ENCODE measurements at places on chromosomes 3 and 15.
A peak's percentile ranks its signal among the peaks of the same experiment; 100 is the strongest.

DNA sequence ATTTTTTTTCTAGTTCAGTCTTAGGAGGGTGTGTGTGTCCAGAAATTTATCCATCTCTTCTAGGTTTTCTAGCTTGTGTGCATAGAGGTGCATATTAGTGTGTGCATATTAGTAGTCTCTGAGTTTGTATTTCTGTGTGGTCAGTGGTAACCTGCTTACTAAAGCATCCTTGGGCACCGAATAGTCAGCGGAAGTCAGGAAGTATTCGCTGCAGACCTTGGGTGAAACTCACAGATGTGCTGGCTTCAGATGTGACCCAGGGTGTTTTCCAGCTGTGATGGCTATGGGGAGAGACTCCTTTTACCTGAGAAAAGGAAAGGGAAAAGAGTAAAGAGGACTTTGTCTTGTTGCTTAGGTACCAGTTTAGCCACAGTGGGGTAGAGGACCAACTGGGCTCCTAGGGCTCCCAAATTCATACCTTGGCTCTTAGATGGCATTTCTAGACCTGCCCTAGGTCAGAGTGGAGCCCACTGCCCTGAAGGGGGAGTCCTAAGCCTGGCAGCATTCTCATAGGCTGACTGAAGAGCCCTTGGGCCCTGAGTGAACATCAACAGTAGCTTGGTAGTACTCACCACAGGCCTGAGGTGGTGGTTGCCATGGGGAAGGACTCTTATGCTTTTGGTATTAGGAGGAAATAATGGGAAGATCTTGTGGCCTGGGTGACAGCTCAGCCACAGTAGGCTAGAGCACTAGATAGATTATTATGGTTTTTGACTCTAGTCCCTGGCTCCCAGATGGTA lies 286.0 kb upstream of the ZPLD1 start:
- DNase-seq, result no peak

DNA sequence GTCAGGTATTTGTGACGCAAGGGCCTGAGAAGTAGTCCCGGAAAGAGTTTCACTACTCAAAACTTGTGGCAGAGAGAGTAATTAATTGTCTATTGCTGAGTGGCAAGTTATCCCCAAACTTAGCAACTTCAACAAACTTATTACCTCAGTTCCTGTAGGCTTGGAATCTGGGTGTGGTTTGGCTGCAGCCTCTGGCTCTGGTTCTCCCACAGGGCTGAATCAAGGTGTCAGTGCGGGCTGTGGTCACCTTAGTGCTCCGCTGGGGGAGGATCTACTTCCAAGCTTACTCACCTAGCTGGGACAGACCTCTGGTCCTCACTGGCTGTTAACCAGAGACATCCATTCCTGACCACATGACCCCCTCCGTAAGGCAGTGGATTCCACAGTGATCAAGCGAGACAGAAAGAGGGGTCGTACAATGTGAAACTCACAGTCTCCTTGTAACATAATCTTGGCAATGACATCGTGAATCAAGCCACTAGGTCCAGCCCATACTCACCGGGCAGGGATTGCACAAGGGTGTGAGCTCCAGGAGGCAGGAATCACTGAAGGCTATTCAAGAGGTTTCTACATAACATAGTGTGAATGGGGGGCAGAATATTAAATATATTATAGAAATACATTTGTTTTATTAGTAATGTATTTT lies 138.3 kb downstream of the RYR3 start:
- no peak for DNase-seq

GRCh38 chr15:92541291-92542200 lies 114.0 kb downstream of the FAM174B start:
- DNase-seq, result no peak

DNA sequence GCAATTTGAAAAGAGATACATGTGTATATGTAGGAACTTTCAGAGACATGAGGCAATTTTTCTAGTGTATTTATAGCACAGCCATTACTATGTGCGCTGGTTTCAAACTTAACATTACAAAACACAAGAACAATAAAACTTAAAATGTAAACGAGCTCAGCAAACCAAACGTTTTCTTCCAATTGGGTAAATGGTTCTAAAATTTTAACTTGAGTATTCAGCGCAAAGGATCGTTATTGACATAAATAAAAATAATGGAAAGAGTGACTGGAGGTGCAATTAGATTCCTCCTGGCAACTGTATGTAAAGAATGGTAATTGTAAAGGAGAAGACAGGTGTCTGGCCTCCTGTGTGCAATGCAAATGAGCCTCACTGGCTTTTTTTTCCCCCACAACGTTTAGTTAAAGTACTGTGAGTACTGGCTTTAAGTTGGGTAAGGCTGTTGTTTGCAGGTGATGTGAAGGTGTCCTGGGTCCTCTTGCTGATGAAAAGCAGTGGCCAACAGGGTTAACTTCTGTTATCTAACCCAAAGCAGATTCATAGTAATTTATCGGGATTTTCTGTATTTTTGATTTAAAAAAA lies 14.1 kb upstream of the GADL1 start:
- peak; percentile 22 for DNase-seq

GRCh38 chr3:145754605-145755289 lies 406.2 kb downstream of the PLOD2 start:
- no peak for DNase-seq

DNA sequence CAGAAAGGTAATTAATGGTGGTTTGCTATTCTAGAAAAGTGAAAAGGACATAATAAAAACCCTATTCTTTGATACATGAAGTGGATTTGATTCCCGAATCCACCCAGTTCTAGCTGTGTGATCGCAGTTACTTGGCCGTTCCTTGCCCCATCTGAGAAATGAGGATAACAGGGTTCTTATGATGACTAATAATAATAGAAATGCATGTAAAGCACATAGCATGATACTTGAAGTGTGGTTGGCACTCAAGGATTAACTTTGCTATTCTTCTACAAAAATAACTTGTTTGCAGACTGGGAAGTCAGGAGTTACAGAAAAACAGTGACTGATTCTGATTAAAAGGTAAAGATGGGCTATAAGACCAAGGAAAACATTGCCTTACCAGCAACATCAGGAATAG lies 26.8 kb downstream of the PARL start:
- no peak for DNase-seq

DNA sequence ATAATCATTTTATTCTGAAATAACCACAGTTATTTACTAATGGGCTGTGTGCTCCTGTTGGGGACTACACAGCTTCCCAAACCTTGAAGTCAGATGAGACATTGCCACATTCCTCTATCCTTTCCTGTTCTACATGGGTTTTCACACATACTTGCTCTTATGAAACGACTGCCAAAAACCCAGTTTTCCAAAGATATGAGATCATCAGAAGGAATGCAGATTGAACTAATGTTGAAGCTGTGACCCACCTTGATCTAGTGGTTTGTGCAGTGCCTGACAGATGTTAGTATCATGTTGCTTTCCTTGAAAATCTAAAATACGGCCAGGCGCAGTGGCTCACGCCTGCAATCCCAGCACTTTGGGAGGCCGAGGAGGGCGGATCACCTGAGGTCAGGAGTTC lies 144.6 kb downstream of the VGLL4 start:
- no peak for DNase-seq
